Stimulated activated CD4-positive, alpha-beta T cell treated with anti-CD3 and anti-CD28 coated beads, Interleukin-1b, Interleukin-23, amount 100 ng/mL, for 1 hour (primary cell): ENCODE measurements at places on chromosomes 16 and 17.

GRCh38 chr17:44293509-44294226 lies 14.7 kb upstream of the RUNDC3A start:
- no peak for DNase-seq

GRCh38 chr16:78094166-78094565 lies 5.3 kb upstream of the WWOX start:
- no peak for DNase-seq

DNA sequence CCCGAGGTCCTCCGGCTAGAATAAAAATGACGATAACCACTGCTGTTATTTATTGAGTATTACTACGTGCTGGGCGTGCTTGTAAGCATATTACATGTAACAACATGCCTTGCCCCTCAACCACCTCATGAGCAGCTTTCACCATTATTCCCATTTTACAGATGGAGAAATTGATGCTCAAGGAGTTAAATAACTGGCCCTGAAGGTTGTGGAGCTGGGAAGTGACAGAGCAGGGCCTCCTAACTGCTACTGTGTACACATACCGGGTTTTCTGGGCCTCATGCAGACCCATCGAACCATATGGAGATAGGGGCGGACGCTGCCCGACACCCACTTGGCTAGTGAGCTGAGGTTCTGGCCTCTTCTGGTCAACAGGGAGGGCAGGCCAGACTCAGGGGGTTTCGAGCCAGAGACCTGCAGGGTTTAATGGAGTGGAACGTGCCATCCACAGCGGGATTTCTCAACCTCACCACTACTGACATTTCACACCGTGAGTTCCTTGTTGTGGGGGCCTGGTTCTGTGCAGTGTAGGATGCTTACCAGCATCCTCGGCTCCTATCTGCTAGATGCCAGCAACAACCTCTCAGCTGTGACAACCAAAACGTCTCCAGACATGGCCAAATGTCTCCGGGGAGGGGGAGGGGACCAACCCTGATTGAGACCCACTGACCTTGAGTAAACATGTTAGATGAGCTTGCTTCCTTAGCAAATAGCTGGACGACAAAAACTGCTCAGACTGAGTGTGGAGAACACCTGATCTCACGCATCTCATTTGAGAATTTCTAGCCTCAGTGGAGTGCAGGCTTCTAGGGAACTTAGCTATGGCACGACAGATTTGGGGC lies 432.0 kb downstream of the SLC39A11 start:
- DNase-seq = no peak

GRCh38 chr16:53092284-53092683 lies 37.5 kb downstream of the CHD9 start:
- no peak for DNase-seq

GRCh38 chr16:84537491-84538151 lies 33.2 kb upstream of the MEAK7 start:
- DNase-seq = no peak

- DNase-seq = no peak
These were observed 1.0 kb upstream of the MPDU1 start for GRCh38 chr17:7582396-7583252.

DNA sequence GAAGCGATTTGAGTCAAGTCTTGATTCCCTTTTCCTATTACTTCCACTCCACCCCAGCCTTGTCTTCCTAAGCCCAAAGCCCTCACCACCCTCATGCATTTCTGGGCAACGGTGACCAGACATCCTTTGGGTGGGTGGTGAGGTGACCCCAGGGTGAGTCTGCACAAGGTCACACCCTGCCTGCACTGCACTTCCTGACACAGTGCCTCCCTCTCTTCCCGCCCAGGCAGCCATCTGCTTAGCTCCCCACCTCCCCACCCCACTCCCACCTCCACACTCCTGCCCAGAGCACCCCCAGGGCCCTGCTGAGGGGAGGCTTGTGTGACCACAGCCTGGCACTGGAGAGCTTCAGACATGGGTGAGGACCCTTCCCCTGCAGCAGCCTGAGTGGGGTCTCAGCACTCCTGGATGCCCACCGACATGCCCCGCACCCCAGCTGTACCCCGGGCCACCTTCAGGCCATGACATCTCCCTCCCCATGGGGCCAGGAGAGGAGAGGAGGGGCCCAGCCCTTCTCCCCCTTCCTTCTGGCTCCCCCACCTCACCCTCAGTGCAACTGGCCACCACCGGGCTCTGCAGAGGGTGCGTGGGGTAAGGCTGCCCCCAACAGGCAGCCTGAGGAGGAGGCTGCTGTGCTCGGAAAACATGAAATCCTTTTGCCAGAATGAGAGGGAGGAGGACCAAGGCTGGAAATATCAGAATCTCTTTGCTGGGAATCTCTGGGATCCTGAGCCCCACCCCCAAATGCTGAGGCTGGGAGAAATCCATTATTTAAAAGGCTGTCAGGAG lies 68.6 kb downstream of the CCT6B start:
- no peak for DNase-seq

- DNase-seq = no peak
These were observed 14.4 kb upstream of the DOK4 start for GRCh38 chr16:57500578-57501111.

DNA sequence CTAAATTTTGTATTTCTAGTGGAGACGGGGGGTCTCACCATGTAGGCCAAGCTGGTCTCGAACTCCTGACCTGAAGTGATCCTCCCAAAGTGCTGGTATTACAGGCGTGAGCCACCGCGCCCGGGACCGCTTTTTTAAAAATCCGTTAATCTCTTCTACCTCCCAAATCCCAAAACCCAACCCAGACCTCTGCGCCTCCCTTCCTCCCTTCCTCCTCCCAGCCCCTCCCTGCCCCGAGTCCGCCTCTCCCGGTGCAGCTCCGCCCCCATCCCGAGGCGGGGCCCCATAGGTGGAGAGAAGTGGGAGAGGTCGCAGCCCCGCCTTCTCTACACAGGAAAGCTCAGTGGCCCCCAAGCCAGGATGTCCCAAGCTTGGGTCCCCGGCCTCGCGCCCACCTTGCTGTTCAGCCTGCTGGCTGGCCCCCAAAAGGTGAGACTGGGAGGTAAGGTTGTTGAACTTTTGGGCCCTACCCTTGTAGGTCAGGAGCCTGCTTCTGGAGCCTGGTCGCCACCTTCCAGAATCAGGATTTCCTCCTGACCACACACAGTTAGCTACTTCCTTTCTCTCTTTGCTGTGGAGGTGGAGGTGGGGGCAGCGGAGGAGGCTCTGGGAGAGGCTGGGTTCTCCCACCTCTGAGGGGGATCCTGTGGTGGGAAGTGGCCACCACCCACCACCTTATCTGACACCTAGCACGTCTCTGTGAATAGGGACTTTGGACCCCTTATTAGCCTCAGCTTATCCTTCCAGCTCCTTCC lies at the start of gene TMEM92:
TMEM92 (plus strand) TSS at position 325 of the 755 bp plus-strand sequence; CDS start at position 361, 36 bp downstream.
- DNase-seq = no peak

GRCh38 chr16:87581857-87582215 lies 20.5 kb upstream of the JPH3 start:
- no peak for DNase-seq

- DNase-seq = no peak
These were observed 74.3 kb downstream of the SSH2 start for GRCh38 chr17:29855686-29856085.

DNA sequence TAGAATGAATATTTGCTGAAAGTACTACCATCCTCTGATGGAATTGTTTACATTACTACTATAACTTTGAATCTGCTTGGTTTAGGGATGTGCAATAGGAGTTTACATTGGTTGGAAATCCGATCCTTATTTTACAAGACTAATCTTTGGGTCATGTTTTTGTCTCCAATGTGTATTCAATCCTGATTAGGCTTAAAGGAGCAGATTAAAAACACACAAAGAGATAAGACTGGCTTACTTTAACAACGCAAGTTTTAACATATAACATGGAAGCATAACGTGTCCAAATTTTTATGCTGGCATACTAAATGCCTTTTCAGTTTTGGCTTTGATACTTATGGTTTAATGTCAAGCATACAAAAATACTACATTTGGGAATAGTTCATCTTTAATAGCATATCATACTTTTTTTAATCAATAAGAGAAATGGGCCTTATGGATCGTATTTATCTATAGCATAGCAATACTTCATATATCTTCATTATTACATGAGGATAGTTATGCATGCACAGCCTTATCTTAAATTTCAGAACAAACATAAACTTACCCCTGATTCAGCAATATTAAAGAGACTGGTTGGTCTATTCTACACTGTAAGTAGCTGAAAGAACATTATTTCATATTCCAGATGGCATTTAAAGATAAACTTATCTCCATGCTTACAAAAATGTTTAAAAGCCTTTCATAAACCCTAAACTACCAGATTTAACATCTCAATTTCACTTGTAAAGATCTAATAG lies 69.9 kb upstream of the NACA2 start:
- no peak for DNase-seq

GRCh38 chr17:35683591-35683990 lies 47.8 kb upstream of the RASL10B start:
- DNase-seq = no peak

DNA sequence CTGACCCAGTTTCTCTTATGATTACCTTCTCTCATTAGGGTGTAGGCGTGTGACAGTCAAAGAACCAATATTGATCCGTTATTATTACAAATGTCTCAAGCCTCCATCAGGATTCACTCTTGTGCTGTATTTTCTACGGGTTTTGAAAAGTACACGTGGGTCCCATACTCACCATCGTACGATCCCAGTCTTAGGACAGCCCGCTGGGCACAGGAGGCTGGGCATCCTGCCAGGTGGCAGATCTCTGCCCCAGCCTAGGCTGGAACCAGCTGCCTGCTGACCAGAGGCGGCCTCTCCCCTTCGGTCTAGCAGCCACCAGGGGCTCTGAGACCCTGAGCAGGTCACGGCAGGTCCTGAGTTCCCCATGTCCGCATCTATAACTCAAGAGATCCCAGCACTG lies 2.0 kb upstream of the METRNL start:
- no peak for DNase-seq

DNA sequence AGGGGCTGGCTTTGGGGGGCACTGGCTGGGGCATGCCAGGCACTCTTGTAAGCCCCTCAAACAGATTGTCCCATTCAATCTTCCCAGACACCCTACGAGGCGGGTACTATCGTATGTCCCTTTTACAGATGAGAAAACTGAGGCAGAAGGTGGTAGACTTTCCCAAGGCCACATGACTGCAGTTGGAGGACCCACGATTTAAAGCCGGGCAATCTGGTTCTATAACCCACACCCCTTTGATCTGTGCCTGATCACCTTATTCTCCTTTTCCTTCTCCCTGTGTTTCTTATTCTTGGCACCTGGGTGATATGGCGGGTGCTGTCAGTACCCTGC lies 146.3 kb upstream of the IRX3 start:
- no peak for DNase-seq

DNA sequence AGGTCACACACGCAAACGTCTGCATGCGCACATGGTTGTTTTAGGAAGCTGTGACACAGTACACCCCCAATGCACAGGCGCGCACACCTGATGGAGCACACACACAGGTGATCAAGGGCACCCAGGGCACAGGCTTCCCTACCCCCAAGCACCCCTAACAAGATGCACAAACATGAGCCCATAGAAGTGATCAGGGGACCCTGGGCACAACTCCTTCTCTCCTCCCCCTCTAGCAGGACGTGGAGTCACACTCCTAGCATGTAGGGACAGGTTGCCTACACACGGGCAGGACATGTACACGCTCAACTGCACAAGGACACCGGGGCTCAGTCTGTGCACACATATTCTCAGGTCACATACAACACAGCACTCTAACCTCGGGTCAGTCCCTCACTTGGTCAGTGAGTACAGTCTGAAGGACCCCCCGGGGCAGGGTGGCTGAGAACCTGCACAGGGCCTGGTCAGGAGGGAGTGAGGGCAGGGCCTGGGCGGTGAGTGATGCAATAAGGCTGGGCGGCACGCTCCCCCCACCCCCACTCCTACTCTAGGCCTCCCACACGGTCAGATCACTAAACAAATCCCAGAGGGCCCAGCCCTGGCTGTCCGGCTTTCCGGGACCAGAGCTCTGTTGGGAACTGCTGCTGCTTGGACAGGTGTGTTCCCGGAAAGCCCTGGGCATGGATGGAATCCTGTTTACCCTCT lies 751 bp upstream of the DOC2B start:
- no peak for DNase-seq

- DNase-seq = no peak
These were observed 189.7 kb downstream of the TMEM132E start for GRCh38 chr17:34769049-34769448.

GRCh38 chr16:29779474-29779873 lies 1.4 kb downstream of the ZG16 start:
- no peak for DNase-seq

DNA sequence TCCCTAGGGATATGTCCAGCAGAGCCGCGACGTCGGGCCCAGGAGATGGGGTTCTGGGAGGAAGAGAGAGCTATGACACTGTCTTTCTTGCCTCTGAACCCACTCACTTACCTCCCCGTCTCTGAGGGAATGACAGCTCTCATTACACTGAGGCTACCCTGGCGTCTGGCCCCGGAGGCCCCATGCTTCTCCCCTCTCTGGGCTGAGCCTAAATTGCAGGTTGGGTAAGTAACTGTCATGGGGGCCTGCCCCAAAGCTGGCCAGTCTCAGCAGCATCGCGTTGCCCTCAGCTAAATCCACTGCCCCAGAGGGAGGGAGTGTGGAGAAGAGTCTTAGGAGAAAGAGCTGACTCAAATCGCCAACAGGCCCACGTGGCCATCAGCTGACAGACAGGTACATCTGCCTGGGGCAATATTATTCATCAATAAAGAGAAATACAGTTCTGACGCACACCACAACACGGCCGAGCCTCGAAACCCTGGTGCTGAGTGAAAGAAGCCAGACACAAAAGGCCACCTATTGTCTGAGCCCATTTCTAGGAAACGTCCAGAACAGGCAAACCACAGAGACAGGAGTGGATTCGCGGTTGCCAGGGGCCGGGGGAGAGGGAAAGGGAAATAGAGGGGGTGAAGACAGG lies 156.4 kb downstream of the C16orf95 start:
- no peak for DNase-seq

DNA sequence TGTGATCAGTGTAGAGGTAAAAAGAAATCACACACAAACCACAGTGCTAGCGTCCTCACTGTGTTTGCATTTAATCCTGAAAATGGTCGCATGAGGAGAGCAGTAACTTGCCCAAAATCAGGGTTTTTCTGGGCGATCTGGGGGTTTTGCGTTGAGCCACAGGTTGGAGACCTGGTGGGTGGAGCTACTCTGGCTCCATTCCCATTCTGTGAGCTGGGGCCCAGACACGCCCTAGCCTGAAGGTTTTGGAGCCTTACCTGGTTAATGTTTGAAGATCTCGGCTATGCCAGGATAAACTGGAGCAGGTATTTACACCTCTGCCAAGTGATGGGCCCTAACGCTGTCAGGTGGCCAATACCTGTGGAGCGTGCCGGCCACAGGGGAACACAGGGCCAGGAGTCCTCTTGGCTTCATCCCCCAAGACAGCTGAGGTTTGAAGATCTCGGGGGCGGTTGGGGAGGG lies 48.4 kb downstream of the MPRIP start:
- no peak for DNase-seq

GRCh38 chr16:66366433-66367299 lies at the start of gene CDH5:
TSS of gene CDH5 (plus strand) at chr16:66366691. CDS start at chr16:66379338, 12,647 bp downstream.
- no peak for DNase-seq

- no peak for DNase-seq
These were observed 40.1 kb upstream of the RGS9 start for GRCh38 chr17:65097110-65097509.

GRCh38 chr16:70804153-70804733 lies 3.3 kb upstream of the VAC14 start:
- no peak for DNase-seq
